Activated naive CD4-positive, alpha-beta T cell treated with anti-CD3 and anti-CD28 coated beads, Interleukin-2, amount 10 ng/mL, durations not matched to agents 5 hours and 36 hours (primary cell): ENCODE measurements at places on chromosomes 4 and X. TPM values are rescaled to one million over a fixed set of nuclear protein-coding genes. Genes with fewer than 3 reads are reported as not detected.

PLS3 gene
- total RNA-seq: 0.33 TPM

PWWP3B gene
- not detected for total RNA-seq

HERC6 gene
- total RNA-seq: 8.2 TPM

UGT2B10 gene
- total RNA-seq: not detected

SMIM20 gene
- total RNA-seq: 12.9 TPM

TRPC3 gene
- 0.82 TPM for total RNA-seq

SMIM31 gene
- total RNA-seq: not detected

ASB12 gene
- total RNA-seq: not detected

TSPAN6 gene
- total RNA-seq: not detected

MSANTD1 gene
- 1.1 TPM for total RNA-seq

ATOH1 gene
- not detected for total RNA-seq

RIPPLY1 gene
- total RNA-seq: not detected

FANCB gene
- total RNA-seq: 7.8 TPM

APELA gene
- not detected for total RNA-seq

MAGEA11 gene
- not detected for total RNA-seq

CFAP47 gene
- total RNA-seq: not detected

TGIF2LX gene
- total RNA-seq: not detected

NIPAL1 gene
- 0.70 TPM for total RNA-seq

TCEAL6 gene
- not detected for total RNA-seq

REELD1 gene
- total RNA-seq: not detected

SH3D19 gene
- not detected for total RNA-seq

TET2 gene
- 27.7 TPM for total RNA-seq

GRSF1 gene
- total RNA-seq: 75.3 TPM

LNX1 gene
- total RNA-seq: not detected

GPR119 gene
- total RNA-seq: not detected

AFAP1 gene
- 17.1 TPM for total RNA-seq

RBMXL3 gene
- not detected for total RNA-seq

HTN1 gene
- not detected for total RNA-seq

GUCY1A1 gene
- not detected for total RNA-seq

FGB gene
- total RNA-seq: not detected

NPY2R gene
- total RNA-seq: not detected

NALF2 gene
- total RNA-seq: 1.9 TPM

KLKB1 gene
- total RNA-seq: 0.10 TPM

RNF175 gene
- total RNA-seq: 0.34 TPM

BEND4 gene
- total RNA-seq: not detected

CCSER1 gene
- not detected for total RNA-seq

FAM236A gene
- not detected for total RNA-seq

ADAMTS3 gene
- not detected for total RNA-seq

AWAT1 gene
- total RNA-seq: not detected

CT45A10 gene
- not detected for total RNA-seq

RPGR gene
- 4.4 TPM for total RNA-seq

ADH1C gene
- not detected for total RNA-seq

ANOS1 gene
- not detected for total RNA-seq
